Activated CD4-positive, alpha-beta memory T cell treated with anti-CD3 and anti-CD28 coated beads, Interleukin-2, amount 10 ng/mL, durations not matched to agents 7 days and 5 days (primary cell): ENCODE measurements at places on chromosomes 5 and 9. TPM values are rescaled to one million over a fixed set of nuclear protein-coding genes. Genes with fewer than 3 reads are reported as not detected.

Gene SLC6A19
- total RNA-seq = not detected

Gene DAB2IP
- total RNA-seq = not detected

Gene ACTBL2
- not detected for total RNA-seq

Gene NMRK1
- 76.7 TPM for total RNA-seq

Gene PCDHB15
- not detected for total RNA-seq

Gene PCDHGB2
- 0.18 TPM for total RNA-seq

Gene PCDHA4
- total RNA-seq = not detected

Gene PCDHGA6
- total RNA-seq = 0.10 TPM

- H3K4me3 ChIP-seq = no peak overlapping the region
- no peak for DNase-seq
- H3K36me3 ChIP-seq = no peaks in the 10 kb centered on the region
Measured at GRCh38 chr9:10052181-10052580, 560.6 kb downstream of the PTPRD start.

DNA sequence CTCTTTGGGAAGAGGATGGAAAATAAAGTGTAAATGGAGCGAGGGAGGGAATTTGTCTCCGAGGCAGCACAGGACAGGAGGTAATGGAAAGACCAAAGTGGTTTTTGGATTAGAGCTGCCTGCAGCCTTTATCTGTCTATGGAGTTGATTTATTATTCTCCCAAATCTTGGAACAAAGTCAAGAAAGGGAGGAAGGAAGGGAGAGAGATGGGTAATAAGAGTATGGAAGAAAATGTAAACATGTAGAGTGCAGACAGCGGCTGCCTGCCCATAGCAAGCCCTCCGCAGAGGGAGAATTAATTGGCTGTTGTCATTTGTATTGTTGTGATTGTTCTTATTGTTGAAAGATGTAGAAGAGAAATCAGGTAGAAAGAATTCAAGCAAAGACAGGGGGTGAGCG lies 15.7 kb downstream of the KCNIP1 start:
- no peak for DNase-seq
- no peaks in the 10 kb centered on the region for H3K36me3 ChIP-seq
- H3K27me3 ChIP-seq = peaks cover 10% of the 10 kb centered on the region
- H3K4me1 ChIP-seq = no peaks in the 10 kb centered on the region
- no peak overlapping the region for H3K4me3 ChIP-seq
- H3K27ac ChIP-seq = no peak overlapping the region

DNA sequence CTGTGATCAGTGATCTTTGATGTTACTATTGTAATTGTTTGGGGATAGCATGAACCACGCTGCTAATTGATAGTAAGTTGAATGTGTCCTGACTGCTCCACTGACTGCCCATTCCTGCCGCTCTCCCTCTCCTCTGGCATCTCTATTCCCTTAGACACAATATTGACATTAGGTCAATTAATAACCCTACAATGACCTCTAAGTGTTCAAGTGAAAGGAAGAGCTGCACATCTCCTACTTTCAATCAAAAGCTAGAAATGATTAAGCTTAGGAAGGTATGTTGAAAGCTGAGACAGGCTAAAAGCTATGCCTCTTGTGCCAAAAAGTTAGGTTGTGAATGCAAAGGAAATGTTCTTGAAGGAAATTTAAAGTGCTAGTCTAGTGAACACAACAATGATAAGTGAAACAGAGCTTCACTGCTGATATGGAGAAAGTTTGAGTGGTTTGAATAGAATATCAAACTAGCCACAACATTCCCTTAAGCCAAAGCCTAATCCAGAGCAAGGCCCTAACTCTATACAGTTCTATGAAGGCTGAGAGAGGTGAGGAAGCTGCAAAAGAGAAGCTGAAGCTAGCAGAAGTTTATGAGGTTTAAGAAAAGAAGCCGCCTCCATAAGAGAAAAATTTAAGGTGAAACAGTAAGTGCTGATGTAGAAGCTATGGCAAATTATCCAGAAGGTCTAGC lies 12.9 kb downstream of the CLINT1 start:
- DNase-seq = no peak
- peaks cover 7% of the 10 kb centered on the region for H3K4me1 ChIP-seq
- H3K4me3 ChIP-seq = no peak overlapping the region
- no peaks in the 10 kb centered on the region for H3K27me3 ChIP-seq
- H3K27ac ChIP-seq = no peak overlapping the region
- peaks cover 13% of the 10 kb centered on the region for H3K36me3 ChIP-seq

GRCh38 chr9:136434580-136435169 lies 5.0 kb downstream of the INPP5E start:
- H3K27me3 ChIP-seq = no peaks in the 10 kb centered on the region
- DNase-seq = no peak
- H3K4me1 ChIP-seq = peaks cover 25% of the 10 kb centered on the region
- peaks cover 14% of the 10 kb centered on the region for H3K36me3 ChIP-seq

GRCh38 chr5:68342693-68343092 lies 127.1 kb downstream of the PIK3R1 start:
- peaks cover 43% of the 10 kb centered on the region for H3K4me1 ChIP-seq
- H3K36me3 ChIP-seq = no peaks in the 10 kb centered on the region
- no peak for DNase-seq
- H3K27me3 ChIP-seq = no peaks in the 10 kb centered on the region
- no peak overlapping the region for H3K27ac ChIP-seq

DNA sequence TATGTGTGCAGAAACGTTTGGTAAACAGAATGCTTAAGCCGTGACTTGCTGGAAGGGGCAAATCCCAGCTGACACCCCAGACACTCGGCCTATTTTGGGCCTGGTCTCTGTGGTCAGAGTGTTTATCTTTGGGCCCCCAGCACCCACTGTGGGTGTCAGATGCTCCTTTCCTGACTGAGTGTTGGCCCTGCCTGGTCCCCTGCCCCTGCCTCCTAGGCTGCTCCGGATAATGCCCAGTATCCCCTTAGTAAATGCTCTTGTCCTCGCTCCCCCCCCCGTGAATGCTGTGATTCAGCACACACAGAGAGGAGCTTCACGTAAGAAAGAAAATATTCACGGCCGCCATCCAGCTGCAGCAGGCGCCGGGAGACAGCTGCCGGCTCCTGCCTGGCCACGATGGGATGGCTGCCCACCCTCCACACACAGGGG lies 11.3 kb upstream of the ANGPTL2 start:
- H3K27me3 ChIP-seq = peaks cover 3% of the 10 kb centered on the region
- no peak overlapping the region for H3K27ac ChIP-seq
- H3K4me3 ChIP-seq = no peak overlapping the region
- H3K36me3 ChIP-seq = no peaks in the 10 kb centered on the region
- H3K4me1 ChIP-seq = no peaks in the 10 kb centered on the region

- H3K36me3 ChIP-seq = no peaks in the 10 kb centered on the region
- H3K27ac ChIP-seq = no peak overlapping the region
- H3K4me1 ChIP-seq = no peaks in the 10 kb centered on the region
- H3K4me3 ChIP-seq = no peak overlapping the region
Measured at GRCh38 chr5:25107853-25108252, 463.1 kb upstream of the CDH10 start.

- H3K4me1 ChIP-seq = peaks cover 10% of the 10 kb centered on the region
- H3K36me3 ChIP-seq = no peaks in the 10 kb centered on the region
- no peak overlapping the region for H3K4me3 ChIP-seq
- no peak overlapping the region for H3K27ac ChIP-seq
- H3K27me3 ChIP-seq = peaks cover 4% of the 10 kb centered on the region
Measured at GRCh38 chr5:177123789-177124485, 9.6 kb upstream of the NSD1 start.

DNA sequence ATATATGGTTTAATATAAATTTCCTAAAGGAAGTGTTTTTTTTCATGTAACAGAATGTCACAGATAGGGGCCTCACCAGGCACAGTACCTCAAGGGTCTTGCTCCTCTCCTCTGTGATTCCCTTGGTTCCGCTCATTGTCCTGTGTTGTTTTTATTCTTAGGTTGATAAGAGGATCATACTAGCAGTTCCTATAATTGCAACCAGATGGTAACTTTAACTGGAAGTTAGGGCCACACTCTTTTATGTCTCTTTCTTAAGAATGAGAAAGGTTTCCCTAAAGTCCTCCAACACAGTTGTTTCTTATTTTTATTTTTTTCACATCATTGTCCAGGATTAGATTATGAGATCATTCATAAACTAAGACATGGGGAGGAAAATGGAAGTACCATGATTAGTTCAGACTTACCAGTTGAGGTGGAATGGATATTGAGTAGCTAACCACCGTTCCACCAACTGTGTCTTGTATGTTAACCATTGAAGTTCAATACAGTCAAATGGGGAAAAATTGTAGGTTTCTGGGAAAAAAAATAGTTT lies 41.1 kb downstream of the FAM174A start:
- H3K4me1 ChIP-seq = peaks cover 3% of the 10 kb centered on the region
- H3K4me3 ChIP-seq = no peak overlapping the region
- no peak overlapping the region for H3K27ac ChIP-seq

GRCh38 chr5:172541773-172542136 lies 87.4 kb upstream of the SH3PXD2B start:
- H3K27ac ChIP-seq = no peak overlapping the region
- peaks cover 6% of the 10 kb centered on the region for H3K27me3 ChIP-seq
- no peaks in the 10 kb centered on the region for H3K4me1 ChIP-seq
- H3K36me3 ChIP-seq = no peaks in the 10 kb centered on the region
- no peak overlapping the region for H3K4me3 ChIP-seq
- DNase-seq = no peak

GRCh38 chr5:72067682-72068470 lies 39.4 kb upstream of the MAP1B start:
- no peak overlapping the region for H3K4me3 ChIP-seq
- H3K27ac ChIP-seq = no peak overlapping the region
- no peak for DNase-seq
- H3K36me3 ChIP-seq = no peaks in the 10 kb centered on the region

DNA sequence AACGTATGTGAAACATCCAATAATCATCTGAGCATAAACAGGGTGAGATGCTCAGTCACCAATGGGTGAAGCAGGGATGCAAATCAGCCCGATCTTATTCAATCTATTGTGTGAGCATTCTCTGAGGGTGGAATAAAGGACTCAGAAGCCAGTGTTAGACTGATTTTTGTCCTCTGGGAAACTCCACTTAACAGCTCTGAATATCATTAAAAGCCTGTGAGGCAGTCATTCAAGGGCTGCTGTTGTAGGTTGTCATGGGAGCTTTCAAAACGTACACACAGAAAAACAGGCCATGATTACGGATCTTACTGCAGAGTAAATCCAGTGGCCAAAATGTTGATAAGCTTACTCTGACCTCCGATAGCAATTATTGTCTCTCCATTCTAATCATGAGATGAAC lies 266.5 kb upstream of the EFNA5 start:
- peaks cover 3% of the 10 kb centered on the region for H3K36me3 ChIP-seq
- no peaks in the 10 kb centered on the region for H3K4me1 ChIP-seq
- no peaks in the 10 kb centered on the region for H3K27me3 ChIP-seq
- H3K27ac ChIP-seq = no peak overlapping the region

DNA sequence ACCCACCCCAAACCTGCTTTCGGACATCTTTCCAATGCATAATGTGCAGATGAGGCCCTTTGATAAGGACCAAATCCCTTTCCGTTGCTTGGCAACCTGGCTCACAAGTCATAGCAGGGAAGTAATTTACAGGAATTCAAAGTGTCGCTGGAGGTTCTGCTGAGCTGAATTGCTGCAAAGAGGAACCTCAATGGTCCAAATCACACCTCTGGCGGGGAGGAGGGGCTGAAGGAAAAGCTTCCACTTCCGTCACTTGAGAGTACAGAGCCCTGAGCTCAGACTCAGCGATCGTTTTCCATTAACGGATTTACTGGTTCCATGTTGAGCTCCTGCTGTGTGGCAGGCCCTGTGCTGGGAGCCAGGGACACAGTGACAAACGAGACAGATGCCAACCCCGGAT lies 99.3 kb downstream of the KCNIP1 start:
- H3K36me3 ChIP-seq = no peaks in the 10 kb centered on the region
- H3K4me3 ChIP-seq = no peak overlapping the region
- H3K4me1 ChIP-seq = peaks cover 12% of the 10 kb centered on the region
- no peak overlapping the region for H3K27ac ChIP-seq
- no peak for DNase-seq
- peaks cover 40% of the 10 kb centered on the region for H3K27me3 ChIP-seq

- no peaks in the 10 kb centered on the region for H3K4me1 ChIP-seq
- no peaks in the 10 kb centered on the region for H3K27me3 ChIP-seq
- no peaks in the 10 kb centered on the region for H3K36me3 ChIP-seq
- no peak overlapping the region for H3K27ac ChIP-seq
- H3K4me3 ChIP-seq = no peak overlapping the region
- no peak for DNase-seq
Measured at GRCh38 chr9:17004500-17004899, 130.3 kb upstream of the CNTLN start.

GRCh38 chr9:96139592-96140295 lies 162.2 kb downstream of the HSD17B3 start:
- H3K4me3 ChIP-seq = no peak overlapping the region
- peaks cover 7% of the 10 kb centered on the region for H3K27me3 ChIP-seq
- DNase-seq = no peak
- H3K4me1 ChIP-seq = peaks cover 21% of the 10 kb centered on the region
- H3K27ac ChIP-seq = no peak overlapping the region

DNA sequence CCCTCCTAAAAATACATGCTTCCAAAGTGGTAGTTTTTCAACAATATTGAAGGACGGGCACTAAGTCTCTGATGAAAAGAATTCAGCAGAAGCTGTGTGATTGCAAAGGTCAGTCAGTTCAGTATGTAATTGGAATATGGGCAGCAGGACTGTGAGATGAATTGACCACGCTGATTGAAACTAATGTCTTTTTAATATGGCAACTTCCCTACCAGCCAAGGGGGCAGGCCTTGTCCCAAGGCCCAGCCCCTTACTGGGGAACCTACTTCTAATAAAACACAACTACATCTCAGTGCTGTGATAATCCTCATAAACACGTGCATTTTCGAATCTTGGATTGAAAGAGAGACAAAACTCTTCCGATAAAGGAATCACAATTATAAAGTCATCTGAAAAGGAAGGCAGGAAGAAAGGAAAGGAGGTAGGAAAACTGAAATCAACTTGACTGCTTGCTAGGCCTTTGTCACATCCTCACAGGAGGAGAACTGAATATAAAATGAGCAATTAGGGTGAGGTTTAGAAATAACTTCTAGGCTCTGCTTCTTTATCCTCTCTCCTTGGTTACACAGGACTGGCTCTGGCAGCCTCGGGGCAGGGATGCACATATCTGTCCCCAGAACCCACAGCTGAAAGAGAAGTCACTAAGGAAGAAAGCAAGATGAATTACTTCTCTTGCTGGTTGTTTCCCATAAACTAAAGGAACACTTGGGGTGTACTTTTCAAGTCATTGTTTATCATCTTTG lies 281.9 kb downstream of the GLIS3 start:
- peaks cover 4% of the 10 kb centered on the region for H3K27me3 ChIP-seq
- H3K36me3 ChIP-seq = no peaks in the 10 kb centered on the region
- DNase-seq = no peak
- H3K4me3 ChIP-seq = no peak overlapping the region
- H3K4me1 ChIP-seq = peaks cover 4% of the 10 kb centered on the region
- no peak overlapping the region for H3K27ac ChIP-seq

DNA sequence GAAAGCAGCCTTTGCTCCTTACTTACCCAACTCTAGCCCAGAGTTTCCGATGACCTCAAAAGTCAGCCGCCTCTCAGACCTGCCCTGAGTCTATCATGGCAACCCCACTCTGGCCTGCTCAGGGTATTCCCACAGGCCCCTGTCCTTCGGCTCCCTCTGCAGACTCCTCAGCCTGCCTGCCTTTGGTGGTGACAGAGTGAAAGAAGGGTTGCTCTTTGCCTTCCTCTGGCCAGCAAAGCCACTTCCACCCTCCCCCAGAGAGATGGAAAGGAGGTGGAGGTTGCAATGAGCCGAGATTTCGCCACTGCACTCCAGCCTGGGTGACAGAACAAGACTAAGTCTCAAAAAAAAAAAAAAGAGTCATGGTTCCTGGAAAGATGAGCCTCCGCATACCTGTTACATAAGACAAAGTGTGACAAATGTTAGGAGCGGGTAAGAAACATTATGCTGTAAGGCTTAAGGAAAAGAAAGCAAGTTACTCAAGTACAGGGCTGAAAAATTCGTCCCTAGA lies 2.3 kb upstream of the SMIM33 start:
- H3K4me1 ChIP-seq = peaks cover 53% of the 10 kb centered on the region
- DNase-seq = peak; percentile 45
- no peak overlapping the region for H3K4me3 ChIP-seq
- H3K27ac ChIP-seq = peak overlapping the region; percentile 70
